ENCODE measurements at places on chromosomes 5 and 9. TPM values are rescaled to one million over a fixed set of nuclear protein-coding genes. Genes with fewer than 3 reads are reported as not detected.

The TRAF1 gene
- 2.6 TPM for total RNA-seq

DNA sequence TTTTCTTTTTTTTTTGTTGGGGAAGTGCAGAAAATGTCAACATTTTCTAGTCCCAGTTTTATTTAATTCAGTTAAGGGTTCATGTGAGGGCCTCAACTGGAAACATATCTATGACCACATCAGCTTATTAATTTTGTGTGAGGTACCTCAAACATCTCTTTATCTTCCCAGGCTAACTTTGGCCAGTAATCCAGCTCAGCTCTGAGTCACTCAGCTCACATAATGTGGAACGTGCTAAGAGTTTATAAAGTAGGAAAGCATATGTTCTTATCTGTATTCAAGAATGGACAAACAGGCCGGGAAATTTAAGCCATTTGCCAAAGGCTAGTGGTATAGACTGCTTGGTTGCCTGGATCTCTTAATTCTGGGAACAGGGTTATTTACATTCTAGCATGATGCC, 118.4 kb downstream of the INSYN2B start:
- DNase-seq = no peak

The TAF11L5 gene
- total RNA-seq = not detected

The KIF12 gene
- not detected for total RNA-seq

The MEF2C gene
- total RNA-seq = 54.2 TPM

The TGFBI gene
- 43.4 TPM for total RNA-seq

DNA sequence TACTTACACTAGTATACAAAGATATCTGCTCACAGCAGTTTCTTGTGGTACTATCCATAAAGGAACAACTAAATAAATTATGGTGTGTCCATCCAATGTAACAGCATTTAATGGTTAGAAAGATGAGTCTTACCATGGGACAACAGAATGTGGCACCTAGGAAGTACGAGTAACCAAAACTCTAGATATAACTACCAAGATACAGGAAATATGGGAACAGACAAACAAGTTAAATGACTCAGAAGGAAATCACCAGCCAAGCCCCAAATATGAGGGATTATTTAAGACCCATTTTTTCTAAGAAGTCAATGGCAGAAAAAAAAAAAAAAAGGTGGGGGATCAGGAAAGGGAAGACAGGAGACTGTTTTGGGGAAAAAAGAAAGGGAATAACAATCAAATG, 294.8 kb downstream of the PRELID2 start:
- DNase-seq = no peak

- no peak for DNase-seq
Measured at GRCh38 chr5:157188270-157188669, 7.6 kb downstream of the ITK start.

DNA sequence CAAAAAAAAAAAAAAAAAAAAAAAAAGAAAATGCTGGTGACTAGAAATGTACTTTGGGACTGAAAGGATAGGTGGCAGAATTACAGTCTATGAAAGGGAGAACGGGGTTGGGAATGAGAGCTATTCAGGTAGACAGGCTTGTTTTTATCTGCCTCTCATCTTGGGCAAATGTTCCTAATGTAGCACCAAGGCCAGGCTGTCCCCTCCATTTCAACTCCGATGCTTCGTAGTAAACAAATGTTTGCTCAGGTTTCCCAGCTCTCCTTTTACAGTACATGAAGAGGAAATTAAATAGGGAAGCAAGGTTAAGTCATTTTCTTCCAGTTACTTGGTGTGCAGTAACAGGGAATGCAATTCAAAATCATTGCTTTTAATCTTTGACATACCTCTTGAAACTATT, 4.4 kb upstream of the BASP1 start:
- DNase-seq = no peak

The MED27 gene
- total RNA-seq = 16.3 TPM

DNA sequence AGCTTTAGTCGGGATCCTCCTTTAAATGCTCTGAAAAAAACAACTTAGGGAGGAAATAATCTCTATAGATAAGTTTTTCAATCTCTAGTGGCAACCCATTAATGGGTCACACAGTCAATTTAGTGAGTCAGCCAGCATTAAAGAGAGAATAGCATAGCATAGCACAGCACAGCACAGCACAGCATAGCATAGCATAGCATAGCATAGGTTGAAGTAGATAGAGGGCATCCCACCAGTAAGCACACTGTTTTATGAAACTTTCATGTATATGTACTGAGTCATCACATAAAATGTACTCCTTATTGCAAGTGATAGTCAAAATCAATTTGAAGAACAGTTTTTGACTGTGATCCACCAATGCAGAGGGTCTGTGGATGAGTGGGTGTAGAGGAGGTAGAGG, 522.9 kb downstream of the CCDC171 start:
- DNase-seq = no peak

DNA sequence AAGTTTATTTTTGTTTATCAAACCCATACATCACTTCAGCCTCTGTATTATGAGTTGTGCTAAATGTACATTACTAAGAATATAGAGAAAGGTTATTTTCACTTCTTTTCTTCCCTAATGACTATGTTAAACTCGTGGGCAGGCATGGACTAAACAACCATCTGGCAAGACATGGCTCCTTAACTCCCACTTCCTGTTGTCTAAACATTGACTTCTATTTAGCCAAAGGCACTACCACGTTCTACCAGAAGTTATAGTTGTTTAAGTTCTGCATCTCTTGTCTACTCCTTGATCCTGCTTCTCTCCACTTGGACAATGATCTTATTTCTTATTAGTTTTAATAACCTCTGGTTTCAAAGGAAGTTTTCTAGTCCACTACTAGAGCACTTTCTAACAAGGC, 136.1 kb downstream of the MACIR start:
- no peak for DNase-seq

DNA sequence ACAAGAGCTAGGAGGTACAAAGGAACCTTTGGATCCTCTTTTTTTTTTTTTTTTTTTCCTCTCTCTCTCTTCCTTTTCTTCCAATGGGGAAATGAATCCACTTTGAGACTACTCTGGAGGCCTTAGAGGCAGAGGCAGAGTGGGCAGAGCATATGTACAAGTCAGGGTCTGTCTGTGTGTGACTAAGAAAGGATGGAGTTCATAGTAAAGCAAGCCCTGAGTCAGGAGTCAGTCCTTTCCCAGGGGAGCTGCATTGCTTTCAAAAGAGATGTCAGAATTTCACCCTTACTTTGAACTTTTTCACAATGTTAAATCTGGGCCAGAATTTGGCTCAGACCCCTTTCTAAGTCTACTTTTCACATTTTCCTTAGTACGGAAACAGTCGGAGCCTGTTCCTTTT, 792.4 kb upstream of the C9orf72 start:
- no peak for DNase-seq

GRCh38 chr5:122327110-122327509, 15.1 kb downstream of the SNCAIP start:
- no peak for DNase-seq

DNA sequence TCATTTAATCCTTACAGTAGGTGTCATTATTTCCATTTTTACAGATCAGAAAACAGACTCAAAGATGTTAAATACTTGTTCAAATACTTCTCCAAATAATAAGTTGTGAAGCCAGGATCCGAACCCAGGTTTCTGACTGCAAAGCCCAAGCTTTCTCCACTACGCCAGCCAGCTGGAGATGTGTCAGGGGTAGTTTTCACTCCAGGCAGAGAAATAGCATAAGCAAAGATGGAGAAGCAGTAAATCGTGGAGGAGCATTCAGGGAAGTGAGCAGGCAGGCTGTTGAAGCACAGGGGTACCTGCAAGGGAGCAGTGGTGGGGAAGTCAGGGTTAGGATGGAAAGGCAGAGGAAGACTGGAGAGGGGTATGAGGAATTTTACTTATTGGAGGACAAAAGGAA, 2.9 kb downstream of the TLN1 start:
- no peak for DNase-seq

The ANXA2R gene
- 0.82 TPM for total RNA-seq

- no peak for DNase-seq
Measured at GRCh38 chr5:418162-419121, 24.5 kb upstream of the EXOC3 start.

DNA sequence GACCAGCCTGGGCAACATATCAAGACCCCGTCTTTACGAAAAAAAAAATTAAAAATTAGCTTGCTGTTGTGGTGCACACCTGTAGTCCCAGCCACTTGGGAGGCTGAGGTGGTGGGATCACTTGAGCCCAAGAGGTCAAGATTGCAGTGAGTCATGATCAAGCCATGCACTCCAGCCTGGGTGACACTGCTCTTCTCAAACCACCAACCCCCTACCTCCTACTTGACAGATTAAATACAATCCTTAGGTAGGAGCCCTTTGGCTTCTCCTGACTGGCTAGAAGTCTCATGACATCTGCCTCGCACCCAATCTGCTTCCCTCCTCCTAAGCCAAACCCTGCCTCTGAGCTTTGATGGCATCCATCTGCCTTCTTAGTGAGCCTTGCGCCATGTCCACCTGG, 11.6 kb upstream of the FBP1 start:
- DNase-seq = no peak

The LCN2 gene
- total RNA-seq = not detected

DNA sequence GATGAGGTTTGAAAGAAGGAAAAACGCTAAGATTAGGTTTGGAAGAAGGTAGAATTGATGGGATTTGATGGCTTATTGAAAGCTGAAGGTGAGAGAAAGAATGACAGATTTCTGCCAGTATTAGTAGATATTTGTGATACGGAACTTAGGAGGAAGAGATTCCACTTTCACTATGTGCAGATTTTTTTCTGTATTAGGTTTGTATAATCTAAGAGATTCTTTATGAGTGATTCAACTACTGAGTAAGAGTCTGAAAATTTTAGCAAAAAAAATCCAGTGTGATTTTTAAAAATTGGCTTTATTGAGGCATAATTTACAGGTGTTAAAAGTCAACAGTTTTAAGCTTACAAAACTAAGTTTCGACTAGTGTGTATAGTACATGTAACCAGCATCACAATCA, 54.1 kb downstream of the AP3S1 start:
- no peak for DNase-seq

DNA sequence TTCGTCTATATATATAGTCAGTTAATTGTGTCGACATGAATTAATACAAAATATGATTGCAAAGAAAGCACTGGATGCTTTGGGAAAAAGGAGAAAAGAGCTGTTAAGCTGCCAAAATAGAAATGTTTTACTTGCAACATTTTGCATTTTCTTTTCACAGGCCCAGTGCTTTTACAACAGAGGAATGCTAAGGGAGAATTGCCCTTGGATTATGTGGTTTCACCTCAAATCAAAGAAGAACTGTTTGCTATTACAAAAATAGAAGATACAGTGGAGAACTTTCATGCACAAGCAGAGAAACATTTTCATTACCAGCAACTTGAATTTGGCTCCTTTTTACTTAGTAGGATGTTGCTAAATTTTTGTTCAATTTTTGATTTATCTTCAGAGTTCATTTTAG, 76.2 kb downstream of the SLF1 start:
- no peak for DNase-seq

DNA sequence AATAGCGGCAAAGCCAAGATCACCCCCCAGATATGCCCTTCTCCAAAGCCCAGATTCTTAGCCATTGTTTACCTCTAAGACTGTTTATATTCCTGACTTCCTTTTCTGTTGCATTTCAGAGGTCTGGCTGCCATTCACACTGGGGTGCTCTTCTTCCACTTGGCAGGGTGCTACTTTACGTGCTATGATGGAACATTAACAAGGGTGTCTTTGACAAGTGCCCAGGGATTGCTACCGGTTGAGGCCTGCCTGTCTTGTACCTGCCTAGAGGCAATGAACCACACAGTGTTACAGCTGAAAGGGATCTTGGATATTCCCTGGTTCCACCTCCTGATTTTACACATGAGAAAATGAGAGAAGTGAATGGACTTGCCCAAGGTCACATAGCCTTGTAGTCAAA, 352.1 kb upstream of the KIF2A start:
- no peak for DNase-seq

The OTP gene
- not detected for total RNA-seq

DNA sequence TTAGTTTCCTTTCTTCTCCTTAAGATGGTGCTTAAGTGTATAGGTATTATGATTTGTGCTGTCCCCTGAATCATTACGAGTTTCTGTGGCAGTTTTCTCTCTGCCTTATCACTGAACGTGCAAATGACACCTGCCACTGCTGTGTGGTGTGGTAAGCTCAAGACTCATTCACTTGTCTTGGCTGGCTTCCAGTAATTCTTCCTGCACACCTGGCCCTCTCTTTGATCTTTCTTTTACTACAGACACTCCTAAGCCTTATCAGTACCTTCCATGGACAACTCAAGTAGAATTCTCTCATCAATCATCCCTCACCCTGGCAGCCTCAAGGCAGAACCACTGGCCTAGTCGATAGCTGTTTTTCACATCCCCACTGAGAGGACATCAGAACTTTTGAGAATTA, 82.6 kb upstream of the ADAMTS19 start:
- no peak for DNase-seq

DNA sequence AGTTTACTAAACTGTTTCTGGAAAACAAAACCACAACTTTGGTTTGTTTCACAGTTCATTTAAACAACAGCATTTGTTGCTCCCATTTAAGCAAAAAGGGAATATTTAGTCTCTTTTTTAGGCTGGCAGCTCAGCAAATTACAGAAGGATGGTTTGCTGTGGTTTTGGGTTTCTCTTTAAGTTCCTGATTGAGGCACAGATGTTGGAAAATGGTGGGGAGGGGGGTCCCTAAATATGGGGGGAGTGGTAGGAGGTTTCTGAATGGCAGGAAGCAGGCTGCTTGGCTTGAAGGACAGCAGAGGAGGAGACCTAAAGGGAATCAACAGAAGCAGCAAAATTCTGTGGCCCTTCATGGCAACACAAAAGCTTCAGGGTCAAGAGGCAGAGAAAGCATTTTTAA, 263.4 kb downstream of the ZSWIM6 start:
- DNase-seq = no peak

DNA sequence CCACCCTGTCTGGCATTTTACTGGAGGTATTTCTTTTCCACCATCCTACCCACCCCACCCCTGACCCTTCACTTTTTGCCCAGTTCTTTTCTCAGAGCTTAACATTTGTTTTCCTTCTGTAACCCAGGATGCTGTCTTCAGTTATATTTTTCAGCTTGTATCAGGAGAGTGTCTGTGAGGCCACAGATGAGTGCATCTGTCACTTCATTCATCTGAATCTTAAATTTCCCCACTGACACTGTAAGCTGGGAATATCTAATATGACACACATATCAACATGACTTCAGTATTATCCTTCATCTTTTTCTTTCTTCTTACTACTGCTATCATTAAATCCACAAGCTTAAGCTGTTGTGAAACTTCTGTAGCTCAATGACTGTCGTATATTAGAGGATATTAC, 4.9 kb downstream of the MARCHF3 start:
- DNase-seq = no peak

DNA sequence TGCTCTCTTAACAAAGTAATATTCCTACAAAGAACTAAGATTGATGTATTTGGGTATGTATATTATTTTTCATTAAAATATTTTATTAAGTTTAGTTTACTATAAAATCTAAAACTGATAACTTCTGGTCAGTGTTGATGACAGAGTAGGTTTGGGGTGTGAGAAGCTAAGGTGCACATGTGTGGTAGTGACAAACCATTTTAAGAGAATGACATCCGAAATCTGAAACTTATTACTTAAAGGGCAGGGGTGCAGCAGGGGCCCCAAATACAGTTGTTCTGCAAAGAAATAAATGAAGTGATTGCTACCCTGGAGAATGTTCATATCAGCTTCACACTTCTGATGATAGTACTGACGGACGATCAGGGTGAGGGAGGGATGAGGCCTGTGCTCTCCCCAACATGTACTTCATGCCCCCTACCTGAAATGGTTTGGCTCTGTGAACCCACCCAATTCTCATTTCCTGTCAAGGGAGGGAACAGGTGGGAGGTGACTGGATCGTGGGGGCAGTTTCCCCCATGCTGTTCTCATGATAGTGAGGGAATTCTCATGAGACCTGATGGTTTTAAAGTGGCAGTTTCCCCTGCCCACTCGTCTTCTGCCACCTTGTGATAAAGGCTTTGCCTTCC, 125.3 kb upstream of the RFX3 start:
- no peak for DNase-seq
